ENCODE measurements at places on chromosomes 13 and 19. TPM values are rescaled to one million over a fixed set of nuclear protein-coding genes. Genes with fewer than 3 reads are reported as not detected.

- H3K4me3 ChIP-seq: no peak overlapping the region
- H3K27ac ChIP-seq: no peak overlapping the region
- no peaks in the 10 kb centered on the region for H3K27me3 ChIP-seq
- no peaks in the 10 kb centered on the region for H3K4me1 ChIP-seq
Observed at GRCh38 chr19:37864501-37864900, 41.9 kb downstream of the WDR87 start.

Gene UHRF1
- total RNA-seq: 0.95 TPM

Gene CASP14
- total RNA-seq: not detected

DNA sequence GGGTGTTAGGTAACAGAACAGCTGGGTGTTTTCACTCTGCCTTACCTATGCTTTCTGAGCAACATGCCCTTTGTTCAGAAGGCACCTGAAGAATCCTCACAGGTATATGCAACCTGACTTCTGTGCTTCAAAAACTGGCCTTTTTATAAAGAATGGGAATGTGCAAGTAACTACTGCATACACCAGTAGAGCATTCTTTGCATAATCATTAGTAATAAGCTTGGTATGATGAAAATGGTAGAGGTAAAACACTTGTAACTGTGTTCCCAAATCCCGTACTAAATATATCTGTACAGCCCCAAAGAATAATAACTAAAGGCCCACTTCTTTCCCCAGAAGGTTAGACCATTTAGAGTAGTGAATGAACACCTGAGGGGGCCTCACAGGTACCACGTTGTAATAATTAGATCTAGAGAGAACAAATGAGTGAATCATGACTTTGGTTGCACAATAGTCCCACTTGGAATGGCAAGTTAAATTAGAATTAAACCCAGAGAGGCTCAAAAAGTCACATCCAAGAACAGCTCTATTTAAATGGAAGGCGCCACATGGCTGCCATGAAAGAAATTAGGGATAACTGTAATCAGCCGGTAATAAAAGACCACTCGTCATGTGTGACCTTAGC is 413.9 kb downstream of the KLF12 start:
- H3K36me3 ChIP-seq: no peaks in the 10 kb centered on the region
- H3K4me1 ChIP-seq: no peaks in the 10 kb centered on the region
- H3K27me3 ChIP-seq: no peaks in the 10 kb centered on the region

- no peak overlapping the region for H3K4me3 ChIP-seq
- no peaks in the 10 kb centered on the region for H3K36me3 ChIP-seq
- no peaks in the 10 kb centered on the region for H3K27me3 ChIP-seq
- H3K27ac ChIP-seq: no peak overlapping the region
Observed at GRCh38 chr13:77416666-77417212, 89.8 kb upstream of the MYCBP2 start.

Gene DLL3
- total RNA-seq: 0.10 TPM

- no peaks in the 10 kb centered on the region for H3K4me1 ChIP-seq
- H3K27me3 ChIP-seq: no peaks in the 10 kb centered on the region
- H3K4me3 ChIP-seq: no peak overlapping the region
- no peak for DNase-seq
- H3K27ac ChIP-seq: no peak overlapping the region
Observed at GRCh38 chr13:95723438-95723837, 46.5 kb downstream of the DNAJC3 start.

Gene NANOS3
- total RNA-seq: not detected

Gene FCER2
- not detected for total RNA-seq

GRCh38 chr13:31824705-31825517 is 85.6 kb downstream of the RXFP2 start:
- H3K27ac ChIP-seq: no peak overlapping the region
- no peak overlapping the region for H3K4me3 ChIP-seq
- no peaks in the 10 kb centered on the region for H3K4me1 ChIP-seq
- no peak for DNase-seq

GRCh38 chr19:15320116-15320515 is 12.2 kb downstream of the BRD4 start:
- H3K27me3 ChIP-seq: no peaks in the 10 kb centered on the region
- no peak overlapping the region for H3K27ac ChIP-seq
- no peaks in the 10 kb centered on the region for H3K36me3 ChIP-seq

GRCh38 chr19:46784262-46785053 is 3.9 kb downstream of the SLC1A5 start:
- peak; percentile 75 for DNase-seq
- no peaks in the 10 kb centered on the region for H3K36me3 ChIP-seq
- peaks cover 20% of the 10 kb centered on the region for H3K4me1 ChIP-seq
- no peaks in the 10 kb centered on the region for H3K27me3 ChIP-seq
- peak overlapping the region; percentile 23 for H3K4me3 ChIP-seq
- peak overlapping the region; percentile 24 for H3K27ac ChIP-seq

GRCh38 chr13:48194379-48194754 is 38.6 kb upstream of the ITM2B start:
- H3K4me1 ChIP-seq: no peaks in the 10 kb centered on the region
- H3K4me3 ChIP-seq: no peak overlapping the region
- H3K27ac ChIP-seq: no peak overlapping the region
- DNase-seq: no peak
- H3K36me3 ChIP-seq: no peaks in the 10 kb centered on the region

DNA sequence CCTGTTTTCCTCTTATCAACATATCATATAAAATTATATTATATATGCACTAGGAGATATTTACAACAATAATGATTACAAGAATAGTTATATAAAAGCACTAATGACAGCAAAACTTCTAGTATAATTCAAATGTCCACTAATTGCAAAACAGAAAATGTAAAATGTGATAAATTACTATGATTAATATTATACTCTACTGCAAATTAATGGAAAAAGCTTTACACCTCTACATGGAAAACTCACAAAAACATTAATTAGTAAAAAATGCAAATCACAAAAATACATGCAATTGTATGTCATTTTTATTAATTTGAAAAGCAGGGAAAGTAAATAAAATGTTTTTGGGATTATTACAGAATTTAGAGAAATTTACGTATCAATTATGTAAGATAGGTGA is 681.0 kb upstream of the PCDH20 start:
- DNase-seq: no peak
- no peaks in the 10 kb centered on the region for H3K4me1 ChIP-seq
- H3K27me3 ChIP-seq: no peaks in the 10 kb centered on the region

GRCh38 chr13:44096901-44097300 is 217.2 kb downstream of the LACC1 start:
- no peaks in the 10 kb centered on the region for H3K4me1 ChIP-seq
- DNase-seq: no peak
- H3K36me3 ChIP-seq: no peaks in the 10 kb centered on the region

Data from ovary (tissue), 10 donors.